ENCODE measurements at places on chromosomes 7 and 10.
A peak's percentile ranks its signal among the peaks of the same experiment; 100 is the strongest.

DNA sequence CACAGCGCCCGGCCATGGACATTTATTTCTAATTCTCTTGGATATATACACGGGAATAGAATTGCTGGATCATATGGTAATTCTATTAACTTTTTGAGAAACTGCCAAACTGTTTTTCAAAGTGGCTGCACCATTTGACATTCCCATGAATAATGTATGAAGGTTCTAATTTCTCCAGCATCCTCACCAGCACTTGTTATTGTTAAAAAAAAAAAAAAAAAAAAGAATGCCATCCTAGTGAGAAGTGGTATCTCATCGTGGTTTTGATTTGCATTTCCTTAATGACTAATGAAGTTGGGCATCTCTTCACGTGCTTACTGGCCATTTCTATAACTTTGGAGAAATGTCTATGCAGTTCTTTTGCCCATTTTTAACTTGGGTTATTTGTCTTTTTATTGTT lies 13.5 kb downstream of the CNNM2 start:
- no peak for DNase-seq

GRCh38 chr7:84394219-84394618 lies 199.6 kb upstream of the SEMA3A start:
- no peak for DNase-seq

DNA sequence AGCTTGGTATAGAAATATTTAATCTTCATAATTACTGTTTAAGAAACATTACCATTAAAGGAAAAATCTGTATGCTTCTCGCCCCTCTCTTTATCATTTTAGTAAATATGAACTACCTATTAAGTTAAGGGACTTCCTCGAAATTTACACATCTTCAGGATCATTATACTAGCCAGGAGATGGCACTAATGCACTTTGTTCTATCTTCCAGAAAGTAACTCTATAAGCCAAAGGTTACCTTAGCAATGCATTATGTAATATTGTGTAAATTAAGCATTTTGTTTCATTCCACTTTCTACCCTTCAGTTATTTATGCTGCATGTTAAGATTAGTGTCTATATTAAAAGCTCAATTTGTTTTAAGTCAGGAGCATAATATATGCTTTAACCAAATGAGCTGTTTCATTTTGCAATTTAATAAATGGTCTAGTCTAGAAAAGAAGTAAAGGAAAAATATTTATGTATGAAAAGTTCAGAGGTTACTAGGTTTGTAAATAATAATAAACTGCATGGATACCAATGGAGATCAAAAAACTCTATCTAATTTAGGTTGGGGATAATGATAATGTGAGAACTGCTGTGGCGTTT lies 128.5 kb downstream of the ANKRD7 start:
- DNase-seq: peak; percentile 28

- no peak for DNase-seq
These were observed 886.2 kb upstream of the ZWINT start for GRCh38 chr10:57247271-57247670.

GRCh38 chr10:111993872-111994426 lies 189.6 kb downstream of the GPAM start:
- DNase-seq: no peak

DNA sequence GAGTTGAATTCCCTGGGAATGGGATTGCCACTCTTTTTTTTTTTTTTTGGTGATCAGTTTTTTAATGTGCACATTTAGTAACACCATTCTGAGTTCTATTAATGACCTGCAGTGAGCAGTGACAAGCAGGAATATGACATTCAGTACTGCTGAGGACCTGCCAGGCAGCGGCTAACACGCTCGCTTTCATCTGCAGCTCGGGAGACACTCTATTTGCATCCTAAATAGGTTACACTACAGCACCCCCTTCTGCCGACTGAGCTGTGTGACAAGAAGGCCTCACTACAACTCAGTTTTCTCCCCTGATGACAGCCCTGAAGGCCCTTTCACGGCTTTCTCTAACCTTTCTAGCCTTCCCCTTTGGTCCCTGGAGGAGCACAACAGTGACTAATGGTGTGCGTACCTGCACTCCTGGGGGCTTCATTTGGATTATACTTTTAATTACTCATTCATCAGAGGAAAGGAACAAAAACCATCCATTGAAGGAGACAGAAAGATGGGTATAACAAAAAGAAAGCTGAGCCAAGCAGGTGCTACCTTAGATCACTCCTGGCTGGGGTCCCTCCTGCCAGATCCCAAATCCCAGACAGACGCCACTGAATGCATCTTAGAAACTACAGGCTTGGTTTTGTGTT lies 872.4 kb downstream of the LRMDA start:
- peak; percentile 89 for DNase-seq

DNA sequence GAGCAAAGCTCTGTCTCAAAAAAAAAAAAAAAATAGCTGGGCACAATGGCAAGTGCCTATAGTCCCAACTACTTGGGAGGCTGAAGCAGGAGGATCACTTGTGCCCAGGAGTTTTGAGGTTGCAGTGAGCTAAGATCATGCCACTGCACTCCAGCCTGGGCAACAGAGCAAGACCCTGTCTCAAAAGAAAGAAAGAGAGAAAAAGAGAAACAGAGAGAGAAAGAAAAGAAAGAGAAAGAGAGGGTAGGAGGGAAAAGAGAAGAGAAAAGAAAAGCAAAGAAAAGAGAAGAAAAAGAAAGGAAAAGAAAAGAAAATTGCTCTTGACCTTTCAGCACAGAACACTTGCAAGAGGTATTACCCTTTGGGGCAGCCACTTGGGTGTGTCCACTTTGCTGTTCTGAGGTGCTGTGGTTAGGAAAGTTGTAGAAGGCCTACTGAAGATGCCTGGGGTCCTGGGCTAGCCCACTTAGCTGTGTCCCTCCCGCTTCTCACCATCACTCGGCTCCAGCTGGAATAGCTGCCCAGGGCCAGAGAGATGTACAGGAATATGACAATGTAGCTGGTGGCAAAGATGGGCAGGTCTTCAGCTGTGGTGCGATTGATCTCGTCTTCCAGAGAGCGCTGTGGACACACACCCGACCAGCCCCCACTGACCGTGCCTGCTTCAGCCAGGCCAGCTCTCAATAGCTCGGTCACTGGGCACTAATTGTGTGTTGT lies 5.6 kb downstream of the NPC1L1 start:
- DNase-seq: no peak

DNA sequence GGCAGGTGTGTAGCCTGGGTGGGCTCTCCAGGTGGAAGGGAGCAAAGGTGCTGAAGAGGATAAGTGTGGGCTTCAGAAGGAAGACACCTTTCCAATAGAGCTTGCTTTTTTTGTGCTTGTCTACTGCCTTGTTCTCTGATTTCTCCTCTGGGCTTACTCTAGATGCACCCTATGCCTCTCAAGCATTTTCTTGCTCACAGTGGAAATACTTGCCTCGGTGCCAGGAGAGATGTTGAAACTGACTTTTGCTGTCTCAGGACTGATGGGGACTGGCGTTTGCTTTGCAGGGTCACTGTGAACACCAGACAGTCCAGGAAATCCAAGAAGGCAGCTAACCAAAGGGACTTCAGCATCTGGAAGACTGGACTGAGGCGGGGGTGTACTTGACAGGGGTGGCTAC lies 187.9 kb downstream of the SNX10 start:
- no peak for DNase-seq

DNA sequence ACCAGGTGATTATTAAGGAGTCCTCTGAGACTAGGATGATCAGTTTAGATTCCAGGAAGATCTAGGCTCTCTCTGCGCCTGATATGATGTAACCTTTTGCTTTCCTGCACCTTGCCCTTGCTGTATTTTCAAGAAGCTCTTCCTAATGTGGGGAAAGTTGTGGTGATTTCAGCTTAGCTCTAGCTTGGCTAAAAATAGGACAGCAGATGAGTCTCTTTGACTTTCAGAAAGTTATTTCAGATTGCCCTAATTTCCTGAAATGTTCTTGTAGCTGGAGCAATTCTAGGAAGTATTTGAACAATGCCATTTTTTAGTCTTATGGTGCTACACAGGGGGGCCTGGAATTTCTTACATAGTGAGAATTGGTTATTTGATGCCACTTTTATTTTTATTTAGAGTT lies 3.8 kb downstream of the LCOR start:
- DNase-seq: no peak

DNA sequence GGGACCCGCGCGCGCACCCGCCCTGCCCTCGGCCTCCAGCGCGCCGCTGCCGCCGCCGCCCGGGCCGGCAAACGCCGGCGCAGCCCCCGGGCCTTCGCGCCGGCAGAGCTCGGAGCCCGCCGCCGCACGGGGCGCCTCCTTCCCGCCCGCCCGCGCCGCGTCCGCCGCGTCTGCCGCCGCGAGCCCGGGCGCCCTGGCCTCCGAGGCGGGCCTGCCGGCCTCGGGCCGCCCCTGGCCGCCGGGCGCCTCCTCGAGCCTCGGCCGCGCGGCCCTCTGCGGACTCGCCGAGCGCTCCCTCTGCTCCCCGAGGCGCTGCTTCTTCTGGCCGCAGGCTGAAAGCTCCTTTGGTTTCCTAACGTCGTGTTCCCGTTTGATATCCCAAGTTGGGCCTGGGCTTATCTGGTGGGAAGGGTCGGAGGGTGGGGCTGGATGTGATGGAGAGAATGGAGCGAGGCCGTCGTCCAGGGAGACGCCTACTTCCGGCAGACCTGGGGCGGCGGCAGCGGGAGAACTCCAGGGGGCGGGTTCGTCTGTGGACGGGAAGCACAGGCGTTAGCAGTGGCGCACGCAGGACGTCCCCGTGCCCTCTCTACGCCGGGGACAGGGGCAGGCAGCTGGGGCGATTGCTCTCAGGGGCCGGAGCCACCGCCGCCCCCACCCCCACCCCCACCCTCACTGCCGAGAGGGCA lies 221.0 kb downstream of the PHTF2 start:
- peak; percentile 88 for DNase-seq

DNA sequence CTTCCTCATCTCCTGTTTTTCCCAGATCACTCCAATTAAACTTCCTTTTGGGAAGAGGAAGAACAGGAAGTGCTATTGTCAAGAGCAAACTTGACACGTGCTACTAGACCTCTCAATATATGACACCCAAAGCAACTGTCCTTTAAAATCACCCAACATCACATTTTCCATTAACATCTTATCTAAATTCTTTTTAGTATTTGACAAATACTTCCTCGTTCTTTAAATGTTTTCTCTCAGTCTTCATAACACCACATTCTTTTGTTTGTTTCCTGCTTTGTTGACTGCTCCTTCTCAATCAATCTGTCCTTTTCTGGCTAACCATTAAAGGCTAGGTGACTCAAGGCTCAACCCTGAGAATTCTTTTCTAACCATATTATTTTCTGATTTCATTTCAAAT lies 7.1 kb upstream of the TFPI2 start:
- DNase-seq: no peak

- DNase-seq: no peak
These were observed 694 bp downstream of the C10orf62 start for GRCh38 chr10:97590082-97590747.

GRCh38 chr7:2651336-2651735 lies 19.6 kb downstream of the TTYH3 start:
- DNase-seq: no peak

- no peak for DNase-seq
These were observed 32.3 kb downstream of the FAM107B start for GRCh38 chr10:14742382-14742781.

GRCh38 chr10:130739757-130740145 lies 571.8 kb downstream of the TCERG1L start:
- no peak for DNase-seq

DNA sequence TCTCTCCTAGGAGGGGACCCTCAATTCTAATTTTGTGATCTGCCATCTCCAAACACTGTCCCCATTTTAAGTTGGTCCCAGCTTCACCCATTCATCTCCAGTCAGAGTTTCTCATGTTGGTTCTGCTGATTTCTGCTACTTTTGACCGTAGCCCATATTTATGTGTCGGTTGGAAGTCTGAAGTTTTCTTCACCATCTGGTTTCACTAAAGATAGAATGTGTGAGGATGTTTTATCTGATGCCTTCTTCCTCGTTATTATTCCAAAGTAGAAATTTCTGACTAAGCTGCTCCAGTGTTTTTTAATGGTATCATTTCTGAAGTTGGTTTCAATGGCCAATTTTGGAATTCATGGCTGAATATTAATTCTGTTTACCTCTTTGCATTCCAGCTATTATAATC lies 21.3 kb upstream of the IFIT2 start:
- DNase-seq: no peak

DNA sequence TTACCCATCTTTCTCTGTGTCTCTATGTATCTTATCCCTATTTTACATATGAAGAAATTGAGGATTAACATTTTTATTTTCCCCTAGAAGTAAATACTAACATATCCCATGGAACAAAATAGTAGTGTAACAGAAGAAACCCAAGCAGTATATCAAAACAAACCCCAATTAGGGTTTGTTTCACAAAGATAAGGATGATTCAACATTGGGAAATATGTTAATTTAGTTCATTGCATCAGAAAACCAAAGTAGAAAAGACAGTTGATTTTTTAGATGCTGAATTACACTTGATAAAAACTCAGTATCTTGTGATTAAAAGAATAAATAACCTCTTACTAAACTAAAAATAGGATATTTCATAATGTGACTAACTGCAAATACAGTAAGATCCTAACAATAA lies 87.8 kb downstream of the GLCCI1 start:
- no peak for DNase-seq

- no peak for DNase-seq
These were observed 8.0 kb downstream of the OR9A2 start for GRCh38 chr7:143018931-143019330.

- DNase-seq: no peak
These were observed 498 bp downstream of the NDST2 start for GRCh38 chr10:73810735-73811465.

- DNase-seq: peak; percentile 13
These were observed 353.1 kb upstream of the LRRTM3 start for GRCh38 chr10:66572700-66573099.

DNA sequence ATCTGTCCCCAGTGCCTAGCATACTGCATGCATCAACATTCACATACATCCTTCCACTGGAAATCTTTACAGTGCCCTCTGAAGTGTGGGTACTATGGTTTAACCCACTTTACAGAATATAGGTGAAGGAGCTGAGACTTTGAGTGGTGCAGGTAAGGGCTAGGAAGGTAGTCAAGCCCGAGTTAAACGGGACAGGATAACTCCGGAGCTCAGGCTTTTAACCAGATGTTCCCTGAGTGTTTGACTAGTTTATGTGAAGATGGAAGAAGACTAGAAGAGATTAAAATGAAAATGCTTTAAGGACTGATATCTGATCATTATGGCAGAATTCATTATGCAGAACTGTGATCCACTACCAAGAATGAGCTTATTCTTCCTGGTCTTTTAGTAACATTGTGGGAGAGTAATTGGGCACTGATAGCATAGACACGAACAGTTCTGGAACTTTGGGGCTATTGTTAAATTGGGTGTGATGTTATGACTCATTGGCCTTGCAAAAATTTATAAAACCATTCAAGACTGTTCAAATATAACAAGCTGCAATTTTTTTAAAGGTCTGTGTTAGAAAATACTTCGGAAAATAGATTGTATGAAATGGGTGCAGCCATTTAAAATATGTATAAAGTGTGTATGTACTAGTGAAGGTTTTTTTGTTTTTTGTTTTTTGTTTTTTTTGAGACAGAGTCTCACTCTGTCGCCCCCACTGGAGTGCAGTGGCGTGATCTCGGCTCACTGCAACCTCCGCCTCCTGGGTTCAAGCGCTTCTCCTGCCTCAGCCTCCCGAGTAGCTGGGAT lies 4.4 kb downstream of the CUL1 start:
- DNase-seq: no peak

GRCh38 chr7:3888096-3888495 lies 587.0 kb downstream of the SDK1 start:
- peak; percentile 47 for DNase-seq

- DNase-seq: no peak
These were observed 541.5 kb upstream of the C7orf33 start for GRCh38 chr7:148049068-148049467.

- DNase-seq: peak; percentile 14
These were observed 76.0 kb downstream of the GPR141 start for GRCh38 chr7:37759526-37759925.
